ENCODE measurements at places on chromosomes 7 and 10.

DNA sequence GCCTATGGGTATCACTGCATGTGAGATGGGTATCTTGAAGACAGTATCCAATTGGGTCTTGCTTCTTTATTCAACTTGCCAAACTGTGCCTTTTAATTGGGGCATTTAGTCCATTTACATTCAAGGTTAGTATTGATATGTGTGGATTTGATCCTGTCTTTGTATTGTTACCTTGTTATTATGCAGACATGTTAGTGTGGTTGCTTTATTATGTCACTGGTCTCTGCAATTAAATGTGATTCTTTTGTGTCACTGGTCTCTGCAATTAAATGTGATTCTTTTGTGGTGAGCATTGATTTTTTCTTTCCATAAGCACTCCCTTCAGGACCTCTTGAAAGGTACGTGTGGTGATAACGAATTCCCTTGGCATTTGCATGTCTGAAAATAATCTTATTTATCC lies 357.8 kb upstream of the STEAP1 start:
- DNase-seq: no peak

GRCh38 chr10:31010062-31010461 lies 21.6 kb downstream of the ZNF438 start:
- DNase-seq: no peak

DNA sequence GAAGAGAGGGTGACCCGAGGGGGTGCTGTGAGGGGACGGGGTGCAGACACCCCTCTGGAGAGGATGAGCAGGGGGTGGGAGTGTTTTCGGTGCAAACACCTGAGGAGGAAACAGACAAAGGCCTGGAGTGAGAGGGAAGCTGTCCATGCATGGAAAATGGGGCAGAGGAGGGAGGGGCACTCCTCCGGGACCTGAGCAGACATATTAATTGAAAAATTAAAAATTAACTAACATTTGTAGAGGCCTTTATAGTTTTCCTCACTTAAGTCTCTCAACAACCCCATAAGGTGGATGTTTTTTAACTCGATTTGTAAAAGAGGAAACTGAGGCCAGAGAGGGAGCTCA lies 1.2 kb downstream of the VPS37D start:
- DNase-seq: no peak

- no peak for DNase-seq
Measured at GRCh38 chr10:129331839-129332220, 135.2 kb upstream of the MGMT start.

GRCh38 chr10:95201736-95202135 lies 7.7 kb downstream of the ACSM6 start:
- peak; percentile 40 for DNase-seq

DNA sequence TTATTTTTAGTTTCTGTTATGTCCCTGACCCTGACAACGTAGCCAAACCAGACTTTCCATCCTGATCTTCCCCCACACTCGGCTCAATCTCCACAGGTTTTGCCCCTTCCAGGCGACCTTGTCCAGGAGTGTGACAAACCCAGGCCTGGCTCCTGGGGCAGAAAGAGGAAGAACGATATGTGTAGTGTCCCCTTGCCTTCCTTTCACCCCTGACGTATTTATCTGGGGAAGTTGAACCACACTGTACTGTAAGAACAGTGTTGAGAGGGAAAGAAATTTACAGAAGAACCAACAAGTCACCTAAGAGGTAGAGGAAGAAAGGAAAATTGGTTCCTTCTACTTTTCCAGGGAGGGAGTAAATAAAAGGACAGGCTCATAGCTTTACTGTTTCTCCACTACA lies 158.0 kb downstream of the VTI1A start:
- no peak for DNase-seq

DNA sequence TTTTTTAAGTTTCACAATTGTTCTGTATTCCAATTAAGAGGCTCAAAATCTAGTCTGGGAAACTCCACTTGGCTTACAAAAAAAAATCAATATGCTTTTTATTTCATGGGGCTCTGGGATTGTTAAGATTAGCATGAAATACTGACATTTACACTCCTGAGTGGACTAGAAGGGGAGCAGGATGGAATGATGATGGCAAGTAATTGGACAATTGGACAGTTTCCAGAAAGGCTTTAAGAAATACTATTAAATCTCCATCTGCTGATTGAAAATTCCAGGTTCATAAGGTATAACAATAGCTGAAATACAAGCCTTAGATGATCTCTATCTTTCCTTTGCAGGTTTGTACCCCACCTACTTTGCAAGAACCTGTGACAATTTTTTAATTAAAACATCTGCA lies 184.4 kb downstream of the LRRTM3 start:
- no peak for DNase-seq

- no peak for DNase-seq
Measured at GRCh38 chr7:36794689-36795088, 70.4 kb upstream of the AOAH start.

- DNase-seq: no peak
Measured at GRCh38 chr10:12945690-12946359, 55.7 kb downstream of the CCDC3 start.

DNA sequence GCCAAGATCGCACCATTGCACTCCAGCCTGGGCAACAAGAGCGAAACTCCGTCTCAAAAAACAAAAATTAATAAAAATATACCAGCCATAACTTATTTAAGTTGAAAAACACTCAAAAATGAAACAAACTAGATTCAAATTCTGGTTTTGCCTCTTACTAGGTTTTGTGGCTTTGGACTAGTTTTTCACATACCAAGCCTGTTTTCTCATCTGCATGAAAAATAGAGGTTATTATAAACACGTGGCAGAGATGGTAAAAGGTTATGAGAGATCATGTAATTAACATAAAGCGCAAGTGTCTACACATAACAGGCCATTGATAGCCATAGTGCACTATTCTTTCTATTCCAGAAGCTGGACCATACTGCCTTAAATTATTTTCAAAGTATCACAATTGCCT lies 35.5 kb upstream of the CABCOCO1 start:
- no peak for DNase-seq

DNA sequence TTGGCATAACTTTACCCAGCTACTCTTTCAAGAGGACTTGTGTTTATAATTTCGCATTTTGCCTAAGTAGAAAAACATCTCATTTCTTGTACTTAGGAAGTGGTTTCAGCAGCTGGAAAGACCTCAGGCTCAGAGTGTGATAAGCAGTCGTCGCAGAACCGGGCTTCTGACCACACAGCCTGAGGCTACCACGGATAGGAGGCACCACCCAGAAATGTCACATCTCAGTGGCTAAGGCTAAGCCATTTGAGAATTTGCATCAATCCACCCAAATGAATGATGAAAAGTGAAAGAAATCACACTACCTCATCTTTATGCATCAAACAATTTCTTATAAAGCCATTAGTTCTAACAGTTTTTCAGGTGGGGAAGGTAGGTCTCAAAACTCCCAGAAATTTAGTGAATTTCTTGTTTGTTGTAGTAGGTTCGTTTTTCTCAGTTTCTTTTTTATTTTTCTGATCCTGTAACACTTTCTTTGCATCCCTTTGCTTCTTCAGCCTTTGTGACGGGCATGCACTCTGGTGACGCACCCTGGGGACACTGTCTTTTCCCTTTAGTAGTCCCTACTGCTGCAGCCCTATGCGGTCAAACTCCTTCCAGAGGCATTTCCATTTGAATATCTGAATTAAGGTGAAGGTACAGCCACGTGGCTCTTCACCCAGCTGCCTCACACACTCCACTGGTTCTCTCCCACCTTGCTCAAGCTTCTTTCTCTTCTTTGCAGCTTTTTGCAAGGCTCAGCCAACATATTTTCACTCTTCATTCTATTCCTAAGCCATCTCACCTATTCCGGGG lies 68.5 kb downstream of the MAP3K8 start:
- DNase-seq: peak; percentile 31

GRCh38 chr7:151095828-151096475 lies 9.7 kb downstream of the AGAP3 start:
- no peak for DNase-seq

GRCh38 chr7:140831724-140832123 lies 93.0 kb downstream of the BRAF start:
- DNase-seq: no peak

DNA sequence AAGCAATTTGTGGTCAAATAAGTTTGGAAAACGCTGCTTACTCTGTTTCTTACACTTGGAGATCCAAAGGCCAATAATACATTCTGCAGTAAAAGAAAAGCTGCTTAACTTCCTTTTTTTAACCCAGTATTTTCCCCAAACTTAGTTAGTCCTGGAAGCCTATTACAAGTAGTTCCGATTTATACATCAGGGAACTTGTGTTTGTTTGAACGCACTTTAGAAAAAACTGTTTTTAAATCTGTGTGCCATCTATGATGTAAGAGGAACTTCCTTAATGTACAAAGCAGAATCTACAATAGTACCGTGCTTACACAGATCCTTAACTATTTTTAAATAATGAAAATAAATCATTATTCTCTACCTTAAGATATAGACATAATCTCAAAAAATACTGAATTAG lies 23.0 kb downstream of the SFR1 start:
- DNase-seq: no peak

DNA sequence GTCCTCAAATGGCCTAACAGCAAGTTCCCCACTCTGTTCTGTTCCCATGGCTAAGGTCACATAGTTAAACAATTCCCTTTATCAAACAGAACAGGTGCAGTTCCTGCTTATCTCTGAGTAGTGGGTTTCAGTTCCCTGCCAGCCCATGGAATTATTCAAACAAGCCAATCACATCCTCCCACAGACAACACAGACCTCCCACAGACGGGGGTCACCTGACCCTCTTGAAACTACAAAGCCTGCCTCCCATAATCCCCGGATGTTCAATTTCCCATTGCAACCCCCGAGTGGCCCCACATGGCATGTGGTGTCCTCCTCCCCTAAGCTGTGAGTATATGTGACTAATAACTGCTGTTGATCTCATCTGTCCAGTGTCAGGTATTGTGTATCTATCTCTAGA lies 64.1 kb downstream of the TMEM168 start:
- DNase-seq: no peak

DNA sequence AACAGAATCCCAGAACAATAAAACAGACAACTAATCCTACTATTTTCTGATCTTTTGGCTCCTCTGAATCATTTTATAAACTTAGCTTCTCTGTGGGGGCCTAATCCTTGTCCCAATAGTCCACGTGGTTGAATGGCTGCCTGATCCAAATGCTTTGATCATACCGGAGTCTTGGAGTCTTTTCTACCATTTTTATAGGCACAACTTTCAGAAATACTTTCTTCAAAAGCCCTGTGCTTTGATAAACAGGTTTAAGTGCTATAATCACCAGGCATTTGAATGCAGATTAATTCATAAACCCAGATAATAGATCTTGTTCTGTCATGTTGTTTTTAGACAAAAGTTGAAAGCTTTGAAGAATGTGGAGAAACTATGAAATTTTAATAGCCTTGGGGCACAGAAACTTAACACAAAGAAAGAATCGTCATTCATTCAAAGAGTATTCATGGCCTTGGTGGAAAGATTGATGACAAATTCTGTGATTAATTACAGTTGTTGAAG lies 163.7 kb downstream of the AHR start:
- no peak for DNase-seq

DNA sequence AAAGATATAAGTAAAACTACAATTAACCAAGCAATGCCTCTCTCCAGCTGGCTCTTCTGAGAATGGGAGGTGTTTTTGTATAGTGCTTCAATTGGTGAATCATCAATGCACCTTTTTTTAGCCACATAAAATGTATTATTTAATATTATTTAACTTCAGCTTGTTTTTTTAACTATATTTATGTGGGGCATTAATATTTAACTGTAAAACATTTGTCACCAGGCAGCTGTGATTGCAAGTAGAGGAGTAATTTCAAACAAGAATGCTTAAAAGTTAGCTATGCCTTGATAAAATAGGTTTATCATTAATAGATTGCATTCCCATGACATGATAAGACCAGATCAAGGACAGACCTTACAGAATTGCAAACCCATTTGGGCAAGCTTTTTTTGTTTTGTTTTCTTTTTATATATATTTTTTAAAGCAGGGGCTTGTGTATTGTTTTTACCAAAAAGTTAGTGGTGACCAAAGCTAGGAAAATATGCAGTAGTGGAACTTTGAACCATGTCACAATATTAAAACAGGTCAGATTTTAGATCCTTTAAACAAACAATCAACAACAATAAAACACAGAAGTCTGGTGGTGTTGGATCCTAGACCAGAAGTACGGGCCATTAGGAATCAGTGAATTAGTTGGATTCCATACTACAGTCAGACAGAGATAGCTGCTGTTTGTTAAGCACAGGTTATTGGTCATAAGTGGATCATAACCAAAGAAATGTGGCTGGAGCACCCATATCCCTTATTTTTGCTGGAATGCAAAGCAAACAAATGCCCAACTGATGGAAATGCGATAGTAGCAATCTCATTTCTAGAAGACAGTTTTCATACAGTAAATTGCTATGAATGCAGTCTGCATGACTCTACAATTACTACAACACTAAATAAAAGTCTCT lies 2.9 kb downstream of the CAV2 start:
- no peak for DNase-seq

All from HTR-8/SVneo (cell line).